Nephron progenitor cell (in vitro differentiated cells): ENCODE measurements at places on chromosomes 4 and X.
A peak's percentile ranks its signal among the peaks of the same experiment; 100 is the strongest.

GRCh38 chrX:31555506-31555905 is 483.7 kb upstream of the FTHL17 start:
- no peak overlapping the region for H3K27ac ChIP-seq
- no peak overlapping the region for H3K4me3 ChIP-seq
- no peaks in the 10 kb centered on the region for H3K4me1 ChIP-seq
- no peak for DNase-seq

- no peaks in the 10 kb centered on the region for H3K27me3 ChIP-seq
- peak overlapping the region; percentile 24 for H3K27ac ChIP-seq
Observed at GRCh38 chr4:48343551-48343950, 2.2 kb downstream of the SLAIN2 start.

DNA sequence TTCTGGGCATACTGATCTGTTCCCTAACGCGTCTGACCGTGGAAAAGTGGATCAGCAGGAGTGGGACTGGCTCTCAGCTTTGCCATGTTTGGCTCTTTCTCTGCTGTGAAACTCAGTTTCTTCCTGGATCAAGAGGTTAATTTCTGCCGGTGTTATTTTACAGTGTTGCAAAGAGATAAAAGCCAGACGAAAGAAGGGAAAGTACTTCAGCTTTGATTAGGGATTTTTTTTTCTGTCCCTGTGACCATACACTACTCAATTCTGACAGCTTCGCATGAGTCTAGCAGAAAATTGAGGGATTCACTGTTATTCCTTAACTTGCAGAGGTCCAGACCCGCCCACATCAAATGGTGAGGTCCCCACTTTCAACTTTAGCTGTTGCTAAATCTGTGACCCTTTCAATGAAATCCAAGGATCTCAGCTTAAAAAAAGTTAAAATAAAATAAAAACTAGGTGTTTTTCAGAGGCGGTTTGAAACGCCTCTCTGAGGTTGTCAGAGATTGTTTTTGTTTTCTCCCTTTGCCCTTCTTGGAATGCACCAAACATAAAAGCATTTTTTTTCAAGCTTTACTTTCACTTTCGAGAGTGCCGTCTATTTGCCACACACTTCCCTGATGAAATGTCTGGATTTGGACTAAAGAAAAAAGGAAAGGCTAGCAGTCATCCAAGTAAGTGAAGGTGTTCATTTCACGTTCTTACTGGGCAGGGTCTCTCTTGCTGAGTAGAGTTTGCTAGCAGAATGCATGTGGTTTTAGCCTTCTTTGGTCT is at the start of gene TLR3:
TLR3 (plus strand) TSS at position 576 of the 768 bp plus-strand sequence. CDS start 7,464 bp downstream, outside the sequence.
- no peak for DNase-seq
- no peak within 1 kb of the TSS for H3K27ac ChIP-seq
- H3K27me3 ChIP-seq = no peaks in the 10 kb centered on the region
- H3K36me3 ChIP-seq = no peaks in the 10 kb centered on the region
- no peak within 1 kb of the TSS for H3K4me3 ChIP-seq
- peaks cover 25% of the 10 kb centered on the region for H3K4me1 ChIP-seq

DNA sequence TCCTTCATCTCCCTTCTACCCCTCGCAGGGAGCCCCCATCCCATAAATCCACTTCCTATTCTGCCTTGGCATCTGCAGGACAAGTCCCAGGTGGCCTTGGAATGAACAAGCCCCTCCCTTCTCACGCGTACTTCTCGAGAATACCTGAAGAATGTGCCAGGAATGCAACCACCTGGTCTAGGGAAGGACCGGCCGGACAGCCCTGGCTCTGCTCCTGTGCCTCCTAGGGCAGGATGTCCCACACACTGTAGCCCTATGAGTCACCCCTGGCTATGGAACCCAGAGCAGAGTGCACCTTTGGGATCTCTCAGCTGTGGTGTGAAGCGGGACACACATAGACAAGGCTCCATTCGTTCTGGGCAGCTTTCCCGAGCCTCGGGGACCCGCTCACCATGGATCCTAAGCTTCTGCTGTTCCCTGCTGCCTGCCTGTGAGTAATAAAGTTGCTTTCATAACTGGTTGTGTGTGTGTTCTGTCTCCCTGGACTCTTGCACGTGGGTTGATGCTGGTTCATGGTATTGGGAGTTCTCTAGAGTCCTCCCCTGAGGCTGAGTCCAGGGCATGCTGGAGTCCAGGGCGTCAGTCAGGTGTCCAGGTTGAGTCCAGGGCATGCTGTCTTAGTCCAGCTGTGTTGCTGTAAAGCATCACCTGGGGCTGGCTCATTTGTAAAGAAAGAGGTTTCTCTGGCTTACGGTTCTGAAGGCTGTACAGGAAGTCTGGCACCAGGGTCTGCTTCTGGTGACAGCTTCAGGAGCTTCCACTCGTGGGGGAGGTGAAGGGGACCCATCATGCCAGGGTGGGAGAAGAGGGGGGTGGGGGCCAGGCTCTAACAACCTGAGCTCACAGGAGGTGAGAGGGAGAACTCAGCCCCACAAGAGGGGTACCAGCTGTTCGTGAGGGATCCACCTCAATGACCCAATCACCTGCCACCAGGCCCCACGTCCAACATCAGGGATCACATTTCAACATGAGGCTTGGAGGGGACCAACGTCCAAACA is 7.4 kb upstream of the PDE6B start:
- no peak overlapping the region for H3K4me3 ChIP-seq
- DNase-seq = no peak
- H3K27me3 ChIP-seq = peaks cover 42% of the 10 kb centered on the region
- H3K36me3 ChIP-seq = no peaks in the 10 kb centered on the region
- peaks cover 4% of the 10 kb centered on the region for H3K4me1 ChIP-seq

- H3K36me3 ChIP-seq = no peaks in the 10 kb centered on the region
- no peak overlapping the region for H3K27ac ChIP-seq
- H3K27me3 ChIP-seq = no peaks in the 10 kb centered on the region
- no peak for DNase-seq
Observed at GRCh38 chrX:119899125-119899524, 3.4 kb downstream of the AKAP14 start.

DNA sequence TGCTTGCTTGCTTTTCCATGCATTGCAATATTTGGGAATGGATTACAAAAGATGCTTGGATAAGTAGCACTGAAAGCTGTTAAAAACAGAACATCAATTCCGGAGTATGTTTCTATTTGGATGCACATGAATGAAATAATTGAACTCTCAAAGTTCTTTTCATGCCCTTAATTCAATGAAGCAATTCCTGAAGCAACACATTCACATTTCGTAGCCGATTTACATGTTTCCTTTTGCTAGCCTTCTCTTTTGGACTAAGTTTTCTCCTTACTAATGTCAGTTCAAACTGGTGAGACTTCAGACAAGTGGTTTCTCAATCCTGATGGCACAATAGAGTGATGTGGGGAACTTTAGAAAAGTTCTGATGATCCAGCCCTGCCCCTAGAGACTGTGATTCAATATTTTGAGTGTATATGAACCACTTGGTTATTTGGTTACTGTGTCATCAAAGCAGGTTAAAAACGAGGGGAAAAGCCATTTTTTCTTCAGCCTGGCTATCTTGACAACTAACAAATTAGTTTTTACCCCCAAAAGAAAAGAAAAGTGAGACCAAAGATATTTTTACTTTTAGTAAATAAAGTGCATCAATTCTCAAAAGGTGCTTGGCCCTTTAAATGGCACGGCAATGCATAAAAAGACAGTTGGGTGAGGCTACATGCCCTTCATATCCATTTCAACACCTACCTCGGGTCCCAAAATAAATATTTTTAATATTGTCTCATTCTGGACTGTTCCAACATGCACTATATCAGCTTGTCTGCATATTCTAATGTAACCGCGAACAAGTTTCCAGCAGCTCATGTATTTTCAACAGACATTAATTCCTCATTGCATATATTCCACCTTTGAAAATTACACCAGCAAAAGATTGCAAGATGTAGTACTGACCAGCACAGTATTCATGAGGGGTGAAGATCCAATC is 90.1 kb upstream of the RPL34 start:
- H3K27me3 ChIP-seq = no peaks in the 10 kb centered on the region
- peaks cover 54% of the 10 kb centered on the region for H3K4me1 ChIP-seq
- DNase-seq = no peak
- no peaks in the 10 kb centered on the region for H3K36me3 ChIP-seq
- no peak overlapping the region for H3K4me3 ChIP-seq
- H3K27ac ChIP-seq = no peak overlapping the region

DNA sequence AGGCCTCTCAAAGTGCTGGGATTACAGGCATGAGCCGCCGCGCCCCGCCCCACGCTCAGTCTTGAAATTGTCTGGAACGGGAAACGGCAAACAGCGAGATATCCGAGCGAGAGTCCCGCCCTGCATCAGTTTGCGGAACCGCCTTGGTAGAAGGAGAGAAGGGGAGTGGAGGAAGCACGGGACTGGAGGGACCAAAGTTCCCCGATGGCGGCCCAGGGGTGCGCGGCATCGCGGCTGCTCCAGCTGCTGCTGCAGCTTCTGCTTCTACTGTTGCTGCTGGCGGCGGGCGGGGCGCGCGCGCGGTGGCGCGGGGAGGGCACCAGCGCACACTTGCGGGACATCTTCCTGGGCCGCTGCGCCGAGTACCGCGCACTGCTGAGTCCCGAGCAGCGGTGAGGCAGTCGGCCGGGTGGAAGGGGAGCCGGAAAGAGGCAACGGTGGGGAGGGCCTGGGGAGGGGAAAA is at the start of gene BST1:
BST1 (plus strand) TSS at position 125 of the 463 bp plus-strand sequence; CDS start at position 205, 80 bp downstream.
- H3K36me3 ChIP-seq = peaks cover 4% of the 10 kb centered on the region
- peaks cover 16% of the 10 kb centered on the region for H3K4me1 ChIP-seq
- no peak within 1 kb of the TSS for H3K4me3 ChIP-seq
- H3K27me3 ChIP-seq = peaks cover 7% of the 10 kb centered on the region
- DNase-seq = no peak

DNA sequence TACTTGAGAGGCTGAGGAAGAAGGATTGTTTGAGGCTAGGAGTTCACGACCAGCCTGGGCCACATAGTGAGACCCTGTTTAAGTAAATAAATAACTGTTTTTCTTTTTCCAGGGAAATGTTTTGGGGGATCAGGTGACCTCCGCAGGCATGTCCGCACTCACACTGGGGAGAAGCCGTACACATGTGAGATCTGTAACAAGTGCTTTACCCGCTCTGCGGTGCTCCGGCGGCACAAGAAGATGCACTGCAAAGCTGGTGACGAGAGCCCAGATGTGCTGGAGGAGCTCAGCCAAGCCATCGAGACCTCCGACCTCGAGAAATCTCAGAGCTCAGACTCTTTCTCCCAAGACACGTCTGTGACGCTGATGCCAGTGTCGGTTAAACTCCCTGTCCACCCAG is 30.5 kb downstream of the ZBTB49 start:
- peaks cover 6% of the 10 kb centered on the region for H3K27me3 ChIP-seq
- peaks cover 36% of the 10 kb centered on the region for H3K36me3 ChIP-seq
- no peak overlapping the region for H3K4me3 ChIP-seq
- H3K27ac ChIP-seq = no peak overlapping the region
- no peaks in the 10 kb centered on the region for H3K4me1 ChIP-seq
- DNase-seq = no peak

DNA sequence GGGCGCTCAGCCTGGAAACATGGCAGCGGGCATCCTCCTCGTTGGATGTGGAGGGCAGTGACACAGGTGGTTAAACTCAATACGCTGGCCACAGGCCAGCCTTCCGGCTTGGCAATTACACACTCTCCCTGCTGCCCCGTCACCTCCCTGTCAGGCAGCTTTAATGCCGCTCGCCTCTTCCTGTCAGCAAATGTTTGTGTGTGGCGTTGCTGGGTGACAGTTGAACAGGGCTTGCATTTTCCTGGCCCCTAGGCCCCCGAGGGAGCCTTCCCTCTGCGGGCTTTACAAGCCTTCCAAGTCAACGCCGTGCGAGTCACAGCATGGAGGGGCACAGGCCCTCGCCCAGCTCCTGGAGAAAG is 620.0 kb downstream of the BCOR start:
- H3K36me3 ChIP-seq = no peaks in the 10 kb centered on the region
- no peak overlapping the region for H3K4me3 ChIP-seq
- H3K4me1 ChIP-seq = peaks cover 49% of the 10 kb centered on the region
- peaks cover 28% of the 10 kb centered on the region for H3K27me3 ChIP-seq

DNA sequence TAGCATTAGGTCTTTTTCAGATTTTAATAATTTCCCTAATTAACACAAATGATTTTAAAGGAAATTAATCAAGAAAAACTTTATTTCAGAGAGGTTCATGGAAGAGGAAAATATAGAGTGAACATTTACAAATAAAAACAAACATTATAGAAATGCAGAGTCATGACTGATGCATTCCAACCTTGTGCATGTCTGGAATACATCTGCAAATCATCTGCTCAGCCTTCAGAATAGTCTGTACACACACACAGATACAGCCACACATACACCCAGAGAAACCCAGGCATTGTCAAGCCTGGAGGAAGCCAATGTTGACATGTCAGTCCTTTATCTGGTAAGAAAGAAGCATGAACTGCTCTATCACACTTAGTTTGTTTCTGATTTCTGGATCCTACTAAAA is 61.3 kb upstream of the NFKB1 start:
- no peak for DNase-seq
- H3K27ac ChIP-seq = no peak overlapping the region
- peaks cover 25% of the 10 kb centered on the region for H3K4me1 ChIP-seq
- H3K4me3 ChIP-seq = no peak overlapping the region
- no peaks in the 10 kb centered on the region for H3K27me3 ChIP-seq

DNA sequence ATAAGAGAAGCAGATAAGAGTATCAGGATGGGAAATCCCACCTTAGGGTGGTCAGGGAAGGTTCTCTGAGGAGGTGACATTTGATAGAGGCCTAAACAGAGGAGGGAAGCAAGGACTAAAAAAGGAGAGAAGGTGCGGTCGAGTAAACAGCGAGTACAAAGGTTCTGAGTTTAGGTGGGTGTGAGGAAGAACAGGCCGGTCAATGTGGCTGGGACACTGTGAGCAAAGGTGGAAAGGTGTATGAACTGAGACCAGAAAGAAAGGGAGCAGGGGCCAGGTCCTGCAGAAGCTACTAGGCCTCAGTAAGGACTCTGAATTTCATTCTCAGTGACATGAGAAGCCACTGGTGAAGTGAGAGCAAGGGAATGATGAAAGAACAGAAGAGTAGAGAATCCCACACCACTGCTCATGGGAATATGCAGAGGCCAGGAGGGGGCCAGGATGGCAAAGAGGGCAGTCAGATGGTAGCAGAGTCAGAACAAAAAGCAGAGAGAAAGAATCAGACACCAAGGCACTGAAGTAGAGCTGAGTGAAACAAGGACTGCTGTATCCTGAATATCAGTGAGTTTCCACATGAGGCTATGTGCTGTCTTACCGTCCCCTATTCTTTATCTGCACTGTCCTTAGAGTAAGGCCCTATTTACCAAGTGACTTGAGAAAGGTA is 18.0 kb downstream of the PRSS48 start:
- H3K36me3 ChIP-seq = peaks cover 71% of the 10 kb centered on the region
- peaks cover 10% of the 10 kb centered on the region for H3K4me1 ChIP-seq
- H3K27ac ChIP-seq = peak overlapping the region; percentile 8
- no peak overlapping the region for H3K4me3 ChIP-seq
- DNase-seq = no peak

DNA sequence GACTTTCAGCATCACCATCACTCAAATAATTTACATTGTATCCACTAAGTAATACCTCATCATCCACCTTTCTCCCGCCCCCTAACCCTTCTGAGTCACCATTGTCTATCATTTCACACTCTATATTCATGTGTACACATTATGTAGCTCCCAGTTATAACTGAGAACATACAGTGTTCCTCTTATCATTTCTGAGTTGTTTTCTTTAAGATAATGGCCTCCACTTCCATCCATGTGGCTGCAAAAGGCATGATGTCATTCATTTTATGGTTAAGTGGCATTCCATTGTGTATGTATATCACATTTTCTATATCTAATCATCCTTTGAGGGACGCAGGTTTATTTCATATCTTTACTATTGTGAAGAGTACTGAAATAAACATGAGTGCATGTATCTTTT is 14.6 kb upstream of the NDST4 start:
- no peak for DNase-seq
- H3K36me3 ChIP-seq = no peaks in the 10 kb centered on the region
- H3K4me3 ChIP-seq = no peak overlapping the region
